ENCODE measurements at places on chromosomes 2 and 18.

DNA sequence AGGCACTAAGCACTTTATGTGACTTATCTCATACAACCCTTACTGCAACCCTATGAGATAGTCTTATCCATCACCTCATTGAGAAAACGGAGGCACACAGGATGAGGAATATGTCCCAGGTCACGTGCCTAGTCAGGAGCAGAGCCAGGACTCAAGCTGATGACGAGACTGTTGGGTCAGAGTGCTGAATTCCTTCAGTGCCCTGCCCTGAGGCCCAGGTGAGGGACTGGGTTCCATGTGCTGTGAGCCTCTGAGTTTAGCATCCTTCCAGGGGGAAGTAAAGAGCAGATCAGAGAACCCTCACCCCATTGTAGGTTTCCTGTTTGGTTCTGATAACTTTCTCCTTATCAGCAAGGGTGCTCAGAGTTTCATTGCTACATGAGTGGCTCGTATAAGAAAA is 11.7 kb upstream of the EDAR start:
- DNase-seq = no peak

GRCh38 chr18:35337286-35337685 is 6.9 kb downstream of the ZNF24 start:
- DNase-seq = no peak

- no peak for DNase-seq
Observed at GRCh38 chr2:57180042-57180567, 866.5 kb upstream of the VRK2 start.

DNA sequence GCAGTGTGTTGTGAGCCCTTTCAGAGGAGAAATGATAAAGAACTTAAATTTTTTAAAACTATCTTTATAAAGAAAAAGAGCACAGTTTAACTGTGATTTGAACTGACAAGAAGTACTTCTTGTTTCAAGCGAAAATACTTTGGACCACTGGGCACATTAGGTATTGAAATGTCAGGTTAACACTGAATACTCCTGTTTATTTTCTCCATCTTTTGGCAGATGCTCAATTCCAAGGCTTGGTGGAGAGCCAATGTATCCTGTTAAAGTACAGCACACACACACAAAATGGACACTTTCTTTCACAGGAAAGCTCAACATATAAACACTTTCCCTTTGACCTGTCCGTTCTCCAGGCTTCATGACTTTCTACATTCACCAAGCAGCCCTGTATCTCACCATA is 32.6 kb upstream of the SP3 start:
- DNase-seq = no peak

DNA sequence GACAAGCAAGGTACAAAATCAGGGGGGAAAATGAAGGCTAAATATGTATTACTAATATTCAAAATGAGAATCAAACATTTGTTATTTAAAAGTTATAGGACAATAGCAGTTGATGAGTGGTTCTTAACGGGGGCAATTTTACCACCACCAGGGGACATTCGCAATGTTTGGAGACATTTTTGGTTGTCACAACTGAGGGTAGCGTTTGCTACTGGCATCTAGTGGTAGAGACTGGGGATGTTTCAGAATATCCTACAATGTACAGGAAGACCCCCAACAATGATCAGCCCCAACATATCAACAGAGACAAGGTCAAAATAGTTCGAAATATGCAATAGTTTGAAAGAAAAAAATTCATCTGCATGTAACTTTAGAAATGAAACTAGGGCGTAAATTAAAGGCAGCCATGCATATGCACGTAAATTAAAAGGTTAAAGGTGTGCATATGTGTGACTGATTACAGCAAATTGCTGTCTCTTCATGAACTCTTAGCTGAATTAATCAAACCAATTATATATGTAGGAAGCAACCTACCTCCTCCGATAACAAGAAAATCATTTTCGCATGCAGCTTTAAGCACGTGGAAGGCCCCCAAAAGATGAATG is 61.2 kb upstream of the CUL3 start:
- no peak for DNase-seq

GRCh38 chr2:133422931-133423351 is 145.3 kb downstream of the NCKAP5 start:
- DNase-seq = no peak

GRCh38 chr2:240601831-240602160 is 15.3 kb downstream of the CAPN10 start:
- DNase-seq = no peak

- DNase-seq = no peak
Observed at GRCh38 chr2:225182126-225182525, 139.9 kb upstream of the DOCK10 start.

- no peak for DNase-seq
Observed at GRCh38 chr18:7749510-7749981, 182.4 kb downstream of the PTPRM start.

- DNase-seq = no peak
Observed at GRCh38 chr18:50986360-50987087, 18.7 kb downstream of the ELAC1 start.

DNA sequence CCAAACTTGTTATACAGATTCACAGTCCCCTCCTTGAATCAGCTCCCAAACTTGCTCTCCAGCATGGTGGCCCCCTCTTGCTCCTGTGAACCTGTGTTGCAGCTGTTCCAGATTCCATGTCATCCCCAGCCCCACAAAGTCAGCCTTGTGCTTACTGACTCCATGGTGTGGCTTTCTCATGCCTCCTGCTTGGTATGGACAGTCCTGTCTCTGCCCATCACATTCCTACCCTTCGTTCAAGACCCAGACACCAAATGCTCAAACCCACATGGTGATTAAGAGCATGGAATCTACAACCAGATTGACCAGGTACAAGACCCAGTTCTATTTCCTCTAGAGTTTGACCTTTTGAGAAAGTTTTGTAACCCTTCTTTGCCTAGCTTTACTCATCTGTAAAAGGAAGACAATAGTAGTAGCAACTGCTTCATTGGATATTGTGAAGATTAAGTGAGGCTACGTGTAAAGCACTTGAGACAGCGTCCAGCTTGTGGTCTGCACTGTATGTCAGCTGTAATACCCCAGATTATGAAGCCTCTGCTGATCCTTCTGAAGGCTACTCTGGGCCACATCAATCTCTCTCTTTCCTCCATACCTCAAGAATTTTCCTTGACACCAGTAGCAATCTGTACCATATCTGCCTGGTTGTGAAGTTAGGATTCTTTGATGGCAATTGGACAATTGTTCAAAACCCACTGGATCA is 146.4 kb upstream of the HAAO start:
- DNase-seq = no peak

DNA sequence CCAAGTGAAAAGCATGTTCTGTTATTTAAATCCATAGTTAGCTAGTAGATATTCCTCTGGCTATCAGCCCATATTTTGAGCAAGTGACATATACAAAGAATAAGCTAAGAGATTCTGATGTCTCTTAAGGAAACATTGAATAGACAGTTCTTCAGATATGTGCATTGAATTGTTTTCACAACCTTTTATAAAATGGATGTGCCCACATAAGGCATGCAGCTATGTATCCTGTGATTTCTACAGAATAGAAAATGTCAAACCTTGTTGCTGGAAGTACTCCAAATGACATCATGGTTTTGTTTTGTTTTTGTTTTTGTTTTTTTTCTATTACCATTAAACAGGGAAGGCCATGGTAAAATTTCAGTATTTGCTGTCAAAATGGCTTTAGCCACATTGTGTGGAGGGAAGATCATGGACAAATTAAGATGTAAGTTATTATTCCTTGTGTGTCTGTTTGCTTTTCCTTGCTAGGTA is 95.8 kb downstream of the DTNA start:
- no peak for DNase-seq

DNA sequence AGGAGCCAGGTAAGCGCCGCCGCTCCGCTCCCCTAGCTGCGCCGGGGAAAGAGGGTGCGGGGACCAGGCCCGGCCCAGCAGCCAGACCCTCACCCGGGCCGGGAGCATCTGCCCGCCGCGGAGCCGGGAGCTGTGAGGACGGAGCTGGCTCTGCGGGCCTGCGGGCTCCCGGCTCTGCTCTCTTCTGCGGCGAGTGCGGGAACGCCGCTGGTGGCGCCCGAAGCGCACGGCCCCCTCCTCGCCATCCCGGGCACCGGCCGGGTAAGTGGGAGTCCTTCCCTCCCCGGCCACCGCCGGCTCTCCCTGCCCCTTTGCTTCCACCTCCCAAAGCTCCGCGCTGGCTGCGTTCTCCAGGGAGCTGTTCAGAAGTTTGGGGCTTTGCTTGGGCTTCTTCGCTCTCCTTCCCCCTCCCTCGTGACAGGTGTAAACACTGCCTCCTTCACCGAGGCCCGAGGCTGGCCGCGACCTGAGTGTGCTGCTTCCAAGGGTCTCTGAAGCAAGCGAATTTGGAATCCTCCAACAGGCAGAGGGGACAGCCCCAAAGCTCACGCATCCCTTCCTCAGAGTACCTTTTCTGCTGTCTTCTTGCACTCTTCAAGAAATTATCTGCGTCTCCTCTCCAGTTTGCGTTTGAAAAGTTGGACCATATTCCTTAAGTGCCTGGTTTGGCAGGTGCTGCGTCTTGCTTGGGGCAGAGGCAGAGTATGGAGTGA is 632 bp downstream of the AFTPH start:
- DNase-seq = no peak

DNA sequence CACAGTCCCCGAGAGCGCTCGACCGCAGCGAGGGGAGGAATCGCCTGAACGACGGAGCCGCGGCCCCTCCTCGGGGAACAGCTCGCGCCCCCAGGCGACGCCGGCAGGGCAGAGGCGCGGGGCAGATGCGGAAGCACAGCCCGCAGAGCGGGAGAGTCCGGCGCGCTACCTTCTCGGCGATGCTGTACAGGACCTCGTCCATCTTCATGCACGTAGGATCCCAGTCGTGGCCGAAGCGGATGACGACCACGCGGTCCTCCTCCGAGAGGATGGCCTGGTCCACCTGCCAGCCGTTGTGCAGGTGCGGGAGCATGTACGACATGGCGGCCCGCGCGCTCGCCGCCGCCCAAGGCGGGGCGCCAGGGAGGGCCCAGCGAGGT is 302 bp downstream of the TXNL4A start:
- DNase-seq = no peak

- no peak for DNase-seq
Observed at GRCh38 chr2:214836568-214836967, 27.1 kb upstream of the BARD1 start.

DNA sequence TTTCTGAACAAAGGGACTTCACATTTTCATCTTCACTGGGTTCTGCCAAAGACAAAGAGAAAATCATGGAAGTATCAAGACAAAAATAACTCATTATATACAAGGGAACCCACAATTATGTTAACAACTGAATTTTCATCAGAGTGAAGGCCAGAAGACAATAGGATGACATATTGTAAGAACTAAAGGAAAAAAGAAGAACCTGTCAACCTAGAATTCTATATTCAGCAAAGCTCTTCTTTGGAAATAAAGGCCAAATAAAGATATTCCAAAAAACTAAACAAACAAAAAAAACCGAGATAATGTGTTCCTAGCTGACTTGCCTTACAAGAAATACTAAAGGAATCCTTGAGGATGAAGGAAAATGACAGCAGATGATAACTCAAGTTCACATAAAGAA is 10.3 kb upstream of the ZCCHC2 start:
- no peak for DNase-seq

DNA sequence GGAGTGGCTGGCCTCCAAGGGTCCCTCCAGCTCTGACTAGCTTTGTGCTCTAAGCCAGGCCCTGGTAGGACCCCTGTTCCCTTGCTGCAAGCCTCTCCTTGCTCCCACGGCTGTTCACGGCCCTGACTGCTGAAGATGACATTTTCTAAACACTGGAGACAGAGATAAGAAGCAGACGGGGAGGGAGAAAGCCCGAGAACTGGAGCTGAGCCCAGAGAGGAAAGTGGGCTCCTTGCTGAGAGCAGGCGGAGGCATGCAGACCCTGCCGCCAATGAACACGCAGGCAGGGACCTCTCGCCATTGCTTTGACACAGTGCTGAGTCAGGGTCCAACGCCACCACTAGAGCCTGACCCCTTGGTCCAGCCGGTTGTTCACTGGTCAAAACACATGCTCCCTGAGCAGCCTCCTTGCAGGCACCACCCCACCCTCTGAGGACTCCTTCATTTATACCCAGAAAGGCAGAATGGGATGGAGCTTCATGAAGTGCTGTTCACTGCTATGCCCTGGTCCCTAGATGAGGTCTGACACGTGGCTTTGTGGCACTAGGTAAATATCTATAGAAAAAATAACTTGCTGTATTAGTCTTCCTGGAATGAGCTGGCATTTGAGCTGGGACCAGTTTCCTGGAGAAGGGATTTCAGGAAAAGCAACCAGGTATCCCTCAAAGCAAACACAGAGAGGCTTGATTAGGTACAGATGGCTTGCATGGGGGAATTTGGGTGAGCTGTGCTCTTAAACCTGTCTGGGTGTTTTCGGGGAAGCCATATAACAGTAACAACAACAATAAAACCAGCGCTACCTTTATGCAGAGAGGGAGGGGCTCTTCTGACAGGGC is 65.7 kb downstream of the MCFD2 start:
- DNase-seq = no peak

- DNase-seq = no peak
Observed at GRCh38 chr2:129164220-129164949, 815.1 kb upstream of the RAB6C start.

GRCh38 chr18:62585274-62586150 is 62.7 kb downstream of the ZCCHC2 start:
- DNase-seq = no peak

GRCh38 chr2:11559786-11560155 is 25.9 kb downstream of the GREB1 start:
- DNase-seq = no peak

DNA sequence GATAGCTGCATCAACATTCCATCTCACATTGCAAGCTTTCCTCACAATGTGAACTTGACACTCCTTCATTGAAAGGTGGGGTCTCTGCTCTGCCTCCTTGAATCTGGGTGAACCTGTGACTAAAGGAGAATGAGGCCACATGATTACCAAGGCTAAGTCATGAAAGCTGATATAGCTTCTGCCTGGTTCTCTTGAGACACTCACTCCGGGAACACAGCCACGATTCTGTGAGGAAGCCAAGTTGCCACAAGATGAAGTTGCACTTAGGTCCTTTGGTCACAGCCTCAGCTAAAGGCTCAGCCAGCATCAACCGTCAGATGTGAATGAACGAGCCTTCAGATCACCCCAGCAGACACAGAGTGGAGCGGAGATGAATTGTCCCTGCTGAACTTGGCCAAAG is 94.7 kb upstream of the FAM136A start:
- no peak for DNase-seq

DNA sequence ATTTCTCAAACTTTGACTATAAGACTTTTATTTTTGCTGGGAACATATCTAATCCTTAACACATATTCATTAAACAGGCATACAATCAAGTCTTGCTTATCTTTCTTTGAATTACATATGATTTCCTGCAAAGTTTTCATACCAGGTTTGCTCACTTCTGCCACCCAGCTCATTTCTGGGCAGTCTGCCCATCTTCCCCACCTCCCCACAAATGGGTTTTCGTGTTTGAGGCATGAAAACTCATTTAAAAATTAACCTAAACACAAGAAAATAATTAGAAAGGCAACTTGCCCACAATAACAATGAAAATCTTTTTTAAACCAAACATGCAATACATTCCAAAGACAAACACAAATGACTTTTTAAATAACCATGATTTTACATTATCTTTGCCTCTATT is 3.4 kb downstream of the CHST9 start:
- DNase-seq = no peak

DNA sequence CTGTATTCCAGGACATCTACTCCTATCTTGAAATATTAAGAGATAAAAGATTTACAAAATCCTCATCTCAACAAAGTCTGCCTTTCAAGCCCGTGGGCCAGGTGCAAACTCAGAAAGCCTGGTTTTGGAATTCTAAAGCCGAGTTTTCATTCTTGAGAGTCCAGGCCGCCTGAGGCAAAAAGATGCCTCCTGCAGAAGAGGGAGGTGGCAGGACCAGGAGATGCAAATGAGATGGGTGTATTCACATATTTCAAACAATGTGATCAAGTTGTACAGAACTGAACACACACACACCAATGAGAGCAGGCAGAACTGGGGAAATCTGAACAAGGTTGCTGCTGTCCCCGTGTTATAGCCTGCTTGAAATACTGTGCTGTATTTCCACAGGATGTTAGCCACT is 7.7 kb upstream of the HS6ST1 start:
- DNase-seq = no peak

Measured in forelimb muscle (tissue), 1 donor.